ENCODE measurements at places on chromosomes 7 and 10.
A peak's percentile ranks its signal among the peaks of the same experiment; 100 is the strongest.

- DNase-seq: no peak
Observed at GRCh38 chr7:56447864-56448693, 331.9 kb upstream of the NUPR2 start.

DNA sequence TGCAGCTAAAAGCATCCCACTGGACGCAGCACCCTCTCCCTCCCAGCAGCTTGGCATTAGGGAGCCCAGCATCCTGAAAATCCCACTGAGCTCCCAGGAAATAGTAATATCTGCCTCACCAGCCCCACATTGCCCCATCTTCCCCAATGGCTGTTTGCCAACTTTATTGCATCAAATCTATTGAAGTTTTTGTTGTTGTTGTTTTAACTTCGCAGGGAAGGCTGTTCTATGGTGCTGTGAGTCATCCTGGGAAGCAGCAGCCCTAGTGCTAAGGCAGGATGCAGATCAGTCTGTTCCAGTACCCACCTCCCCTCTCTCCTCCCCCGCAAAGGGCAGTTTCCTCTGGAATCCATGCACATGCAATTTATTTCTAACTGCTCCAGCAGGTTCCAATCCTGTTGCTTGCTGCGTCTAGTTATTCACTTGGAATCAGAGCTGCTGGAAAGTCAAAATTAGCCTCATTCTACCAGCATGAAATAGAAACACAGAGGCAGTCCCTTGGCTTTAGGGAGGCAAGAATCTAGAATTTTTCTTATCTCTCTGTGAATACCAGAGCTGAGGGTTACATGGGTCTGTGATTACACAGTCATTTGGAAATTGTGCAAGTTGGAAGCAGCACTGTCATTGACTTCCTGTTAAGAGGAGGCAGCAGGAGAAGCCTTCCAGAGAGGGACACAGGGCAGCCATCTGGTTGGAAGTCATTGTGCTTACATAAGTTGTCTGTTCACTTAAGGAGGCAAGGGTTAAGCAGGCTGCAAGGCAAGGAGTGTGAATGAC, 115.9 kb upstream of the CACUL1 start:
- DNase-seq: no peak

GRCh38 chr10:119908166-119908565, 15.6 kb downstream of the SEC23IP start:
- no peak for DNase-seq

GRCh38 chr10:86648704-86649427, 5.5 kb upstream of the OPN4 start:
- DNase-seq: no peak

DNA sequence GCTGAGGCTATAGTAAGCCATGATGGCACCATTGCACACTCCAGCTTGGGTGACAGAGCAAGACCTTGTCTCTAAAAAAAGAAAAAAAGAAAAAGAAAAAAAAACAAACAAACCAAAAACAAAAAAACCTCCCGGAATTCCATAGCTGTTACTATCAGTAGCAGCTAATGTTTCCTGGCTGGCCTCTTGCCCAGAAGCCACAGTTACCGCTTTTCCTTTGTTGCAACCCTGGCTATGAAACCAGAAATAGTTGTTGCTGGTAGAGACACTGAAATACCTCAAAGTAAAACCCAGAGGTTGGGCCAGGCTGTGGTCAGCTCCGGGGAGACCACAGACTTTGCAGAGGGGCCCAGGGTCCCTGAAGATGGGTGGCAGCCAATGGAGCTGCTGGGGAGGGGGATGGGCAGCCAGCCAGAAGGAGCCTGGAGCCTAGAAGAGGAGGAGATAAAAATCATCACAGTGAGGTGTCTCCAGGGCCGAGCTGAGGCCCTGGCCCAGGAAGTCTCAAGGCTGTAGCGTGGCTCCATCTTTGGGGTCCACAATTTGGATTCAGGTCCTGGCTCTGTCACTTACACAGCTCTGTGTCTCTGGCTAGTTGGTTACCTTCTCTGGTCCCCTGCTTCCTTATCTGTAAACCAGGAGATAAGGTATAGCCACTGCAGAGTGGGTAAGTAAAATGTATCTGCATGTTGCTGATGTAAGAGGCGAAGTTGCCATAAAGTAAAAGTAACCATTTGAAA, 3.4 kb upstream of the CHST12 start:
- no peak for DNase-seq

DNA sequence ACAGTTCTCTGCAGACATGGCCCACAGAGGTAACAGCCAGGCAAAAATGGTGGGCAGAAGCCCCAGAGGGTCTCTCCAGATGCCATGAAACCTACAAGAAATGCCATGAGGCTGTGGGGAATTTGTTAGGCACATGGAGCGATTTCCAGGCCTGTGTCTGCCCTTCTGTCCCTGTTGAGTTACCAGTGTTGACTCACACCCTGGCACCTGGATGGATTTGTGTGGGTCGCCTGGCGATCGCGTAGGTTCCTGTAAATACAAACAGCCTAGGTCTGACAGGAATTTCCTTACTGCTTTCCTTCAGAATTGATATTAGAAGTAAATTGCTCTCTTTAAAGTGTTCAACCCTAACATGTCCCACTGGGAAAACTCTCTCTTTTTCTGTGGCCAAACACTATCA, 164.9 kb upstream of the EEPD1 start:
- no peak for DNase-seq

DNA sequence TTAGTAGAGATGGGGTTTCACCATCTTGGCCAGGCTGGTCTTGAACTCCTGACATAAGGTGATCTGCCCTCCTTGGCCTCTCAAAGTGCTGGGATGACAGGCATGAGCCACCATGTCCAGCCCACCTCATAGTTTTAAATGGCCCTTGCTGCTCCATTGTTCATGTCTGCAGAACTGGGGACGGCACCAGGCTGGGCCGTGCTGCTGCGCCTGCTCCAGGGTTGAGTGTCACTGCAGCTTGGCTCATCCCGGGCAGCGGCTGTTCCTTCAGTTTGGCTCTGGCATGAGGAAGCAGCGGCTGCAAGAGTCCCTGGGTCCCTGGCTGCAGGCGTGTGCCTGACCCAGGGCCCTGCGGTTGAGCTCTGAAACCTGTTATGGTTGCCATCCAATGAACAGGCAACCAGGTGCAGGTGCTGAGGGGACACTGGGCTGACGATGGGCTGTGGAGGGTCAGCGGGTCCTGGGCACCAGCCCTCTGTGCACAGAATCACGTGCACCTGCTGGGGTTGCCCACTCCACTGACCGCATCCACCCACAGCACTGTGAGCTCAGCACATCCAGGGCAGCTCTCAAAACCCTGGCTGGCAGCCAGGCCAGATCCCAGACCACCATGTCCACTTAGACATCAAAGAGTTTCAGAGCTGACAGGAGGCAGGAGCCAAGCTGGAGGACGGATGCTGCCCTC, 70.2 kb upstream of the PPP2R2D start:
- DNase-seq: no peak

DNA sequence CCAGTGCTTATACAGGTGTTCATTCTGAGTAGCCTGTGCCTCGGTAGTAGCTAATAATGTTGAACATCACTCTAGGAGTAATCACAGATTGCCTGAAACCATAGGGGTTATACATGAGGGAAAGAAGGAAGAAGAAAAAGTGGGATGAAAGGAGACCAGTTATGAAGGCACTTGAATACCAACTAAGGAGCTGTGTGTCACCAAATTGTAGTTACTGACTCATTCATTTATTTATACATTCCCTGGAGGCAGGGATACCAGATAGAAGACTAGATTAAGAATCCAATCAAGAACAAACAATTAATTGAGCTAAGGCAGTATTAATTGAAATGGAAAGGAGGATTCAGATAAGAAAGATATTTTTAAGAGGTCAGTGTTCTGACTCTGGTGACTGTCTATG, 129.6 kb upstream of the PRPS1L1 start:
- no peak for DNase-seq

- DNase-seq: peak; percentile 16
Observed at GRCh38 chr7:151351967-151352366, 10.4 kb downstream of the NUB1 start.

DNA sequence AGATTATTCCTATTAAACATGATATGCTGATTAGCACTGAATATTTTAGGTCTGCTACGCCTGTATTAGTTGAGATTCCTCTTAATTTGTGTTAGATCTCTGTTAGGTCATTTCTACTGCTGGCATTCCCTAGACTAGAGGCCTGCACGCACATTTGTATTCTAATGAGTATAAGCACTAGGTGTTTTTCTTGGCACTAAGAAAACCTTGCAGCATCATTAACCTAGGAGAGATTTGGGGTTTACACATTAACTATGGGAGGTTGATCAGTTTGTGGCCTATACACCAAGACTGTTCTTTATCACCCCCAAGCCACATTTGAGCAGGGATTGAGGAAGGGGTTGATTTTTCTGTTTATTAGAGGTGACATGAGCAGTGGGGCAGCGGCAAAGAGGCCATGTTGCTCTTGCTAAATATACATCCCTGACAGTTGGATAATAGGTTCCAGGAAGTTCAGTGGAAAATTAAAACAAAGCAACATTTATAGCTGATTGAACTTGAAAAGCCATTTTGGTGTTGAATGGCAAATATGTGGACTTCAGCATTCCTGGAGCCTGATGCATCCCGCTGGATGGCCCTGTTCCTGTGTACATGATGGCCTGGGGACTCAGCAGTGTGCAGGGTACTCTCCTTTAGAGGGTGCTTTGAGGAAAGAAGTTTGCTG, 65.2 kb downstream of the GBF1 start:
- DNase-seq: no peak

DNA sequence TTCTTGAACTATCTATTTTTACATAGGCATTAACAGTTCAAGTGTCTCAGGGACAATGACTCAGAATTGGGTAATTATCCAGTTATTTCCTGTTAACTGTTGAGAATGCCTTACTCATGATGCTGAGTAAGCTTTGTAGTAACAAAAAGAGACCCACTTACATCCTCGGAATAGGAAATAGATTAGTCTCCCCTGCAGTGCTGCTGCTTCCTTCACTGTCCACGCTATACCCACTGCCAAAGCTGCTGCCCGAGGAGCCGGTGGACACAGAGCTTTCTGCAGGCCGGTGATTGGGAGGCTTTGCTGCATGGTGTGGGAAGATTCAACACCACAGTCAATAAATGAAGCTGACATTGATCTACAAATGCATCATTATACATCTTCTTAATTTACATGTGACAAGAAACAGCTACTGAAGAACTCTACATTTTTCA, 357.1 kb downstream of the PCLO start:
- no peak for DNase-seq

DNA sequence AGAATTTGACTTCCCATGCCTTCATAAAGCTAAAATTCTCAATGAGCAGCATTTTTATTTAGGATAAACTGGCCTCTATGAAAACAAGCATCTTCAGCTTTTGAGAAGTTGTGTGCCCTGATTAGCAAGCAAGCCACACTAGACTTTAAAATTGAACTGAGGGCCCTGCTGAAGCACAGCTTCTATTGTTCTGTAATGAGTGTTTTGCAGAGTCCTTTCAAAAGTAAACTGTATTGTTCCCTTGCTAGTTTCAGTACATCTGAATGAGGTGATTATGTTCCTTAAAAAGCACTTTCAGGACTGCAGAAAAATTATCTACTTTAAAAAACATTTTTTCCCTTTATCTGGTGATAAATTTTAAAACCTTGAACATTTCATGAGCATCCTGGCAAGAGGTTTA, 113.3 kb upstream of the PRPS1L1 start:
- no peak for DNase-seq

DNA sequence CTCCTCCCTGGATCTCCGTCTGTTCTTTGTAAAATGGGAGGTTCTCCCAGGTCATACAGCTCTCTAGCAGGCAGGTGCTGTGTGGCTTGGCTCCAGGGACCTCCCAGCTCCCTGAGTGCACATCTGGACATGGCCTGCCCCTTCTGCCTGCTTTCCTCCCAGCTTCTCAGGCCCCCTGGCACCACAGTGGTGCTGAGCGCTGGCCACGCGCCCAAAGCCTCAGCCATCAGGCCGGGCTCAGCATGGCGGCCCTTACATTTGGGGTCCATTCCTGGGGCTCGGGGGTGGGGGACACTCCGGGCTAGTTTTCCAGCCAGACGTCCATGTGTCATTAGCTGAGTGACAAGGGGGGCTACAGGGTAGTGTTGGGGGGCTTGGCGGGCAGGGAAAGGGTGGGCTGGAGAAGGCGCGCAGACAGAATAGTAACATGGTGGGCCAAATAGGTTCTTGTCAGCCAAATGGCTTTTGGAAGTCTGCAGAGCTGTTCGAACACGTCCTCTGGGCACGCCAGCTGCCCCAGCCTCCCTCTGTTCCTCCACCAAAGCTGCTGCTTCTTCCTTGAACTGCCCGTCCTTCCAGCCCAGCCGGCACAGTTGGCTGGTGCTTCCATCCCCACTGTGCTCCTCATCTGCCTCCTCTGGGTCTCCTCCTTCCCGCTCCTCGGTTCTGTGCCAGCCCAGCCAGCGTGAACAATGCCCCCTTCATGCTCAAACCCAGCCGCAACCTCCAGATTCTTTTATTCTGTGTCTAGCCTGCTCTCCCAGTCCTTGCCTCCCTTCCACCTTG, 65.9 kb downstream of the GOLGA7B start:
- no peak for DNase-seq

DNA sequence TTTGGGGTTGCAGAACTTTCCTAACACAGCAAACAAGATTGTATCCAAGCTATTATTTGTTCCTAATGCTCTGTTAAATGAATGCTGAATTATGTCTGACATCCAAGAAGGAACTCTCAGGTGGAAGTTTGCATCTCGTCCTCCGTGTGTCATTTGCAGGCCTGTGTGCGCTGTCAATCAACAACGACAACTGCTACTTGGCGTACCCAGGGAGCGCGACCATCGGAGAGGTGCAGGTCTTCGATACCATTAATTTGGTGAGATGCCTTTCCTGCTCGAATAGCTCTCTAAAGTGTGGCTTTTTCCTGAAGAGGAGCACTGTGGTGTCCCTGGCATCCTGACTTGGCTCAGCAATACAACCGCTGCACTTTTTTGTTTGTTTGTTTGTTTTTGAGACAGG, 26.9 kb downstream of the WIPI2 start:
- DNase-seq: no peak

GRCh38 chr7:129906700-129907099, 46.1 kb downstream of the UBE2H start:
- DNase-seq: no peak

DNA sequence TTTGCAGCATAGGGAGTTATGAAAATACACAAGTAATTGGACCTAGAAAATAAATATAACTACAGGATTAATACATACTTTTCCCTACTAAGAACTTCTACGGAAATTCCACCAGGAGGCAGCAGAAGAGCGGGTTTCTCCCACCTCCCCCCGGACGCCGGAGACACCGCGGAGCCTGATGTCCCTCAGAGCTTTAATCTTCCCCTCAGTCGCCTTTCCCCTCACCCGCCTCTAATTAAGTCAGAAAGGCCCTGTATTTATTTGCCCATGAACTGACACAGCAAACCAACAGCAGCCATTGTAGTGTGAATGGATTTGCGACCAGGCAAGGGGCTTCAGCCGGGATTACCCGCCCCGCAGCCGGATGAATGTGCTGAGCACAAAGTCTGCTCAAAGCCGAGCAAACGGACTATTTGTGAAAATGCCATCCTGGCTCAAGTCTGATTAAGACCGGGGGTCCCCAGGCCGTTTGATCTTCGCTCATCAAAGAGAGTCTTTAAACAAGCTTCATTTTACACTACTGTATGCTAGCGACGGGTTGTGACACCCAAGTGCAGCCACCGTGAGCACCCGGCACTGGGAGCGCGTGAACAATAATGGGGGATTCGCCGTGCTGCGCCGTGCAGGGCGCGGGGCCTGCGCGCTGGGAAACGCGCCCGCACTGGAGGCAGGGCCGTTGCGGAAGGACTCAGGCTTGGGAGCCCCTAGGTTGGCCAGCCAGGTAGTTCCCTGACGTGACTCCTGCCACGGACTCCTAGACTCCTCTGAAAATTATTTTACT, 5.6 kb upstream of the DKK1 start:
- no peak for DNase-seq

Measured in stimulated activated CD8-positive, alpha-beta memory T cell treated with anti-CD3 and anti-CD28 coated beads, Interleukin-7, amount 100 ng/mL, for 24 hours (primary cell).